Activated CD4-positive, alpha-beta T cell treated with anti-CD3 and anti-CD28 coated beads, Interleukin-2, amount 50 U/mL, for 4 hours (primary cell): ENCODE measurements at places on chromosomes 6 and 20.

GRCh38 chr20:56217829-56218228 lies 30.7 kb upstream of the MC3R start:
- DNase-seq = no peak

GRCh38 chr6:57261926-57262325 lies 39.8 kb upstream of the RAB23 start:
- DNase-seq = no peak

- DNase-seq = no peak
Observed at GRCh38 chr20:18007534-18008292, 38.9 kb downstream of the MGME1 start.

GRCh38 chr6:122063076-122063475 lies 336.4 kb upstream of the HSF2 start:
- no peak for DNase-seq

DNA sequence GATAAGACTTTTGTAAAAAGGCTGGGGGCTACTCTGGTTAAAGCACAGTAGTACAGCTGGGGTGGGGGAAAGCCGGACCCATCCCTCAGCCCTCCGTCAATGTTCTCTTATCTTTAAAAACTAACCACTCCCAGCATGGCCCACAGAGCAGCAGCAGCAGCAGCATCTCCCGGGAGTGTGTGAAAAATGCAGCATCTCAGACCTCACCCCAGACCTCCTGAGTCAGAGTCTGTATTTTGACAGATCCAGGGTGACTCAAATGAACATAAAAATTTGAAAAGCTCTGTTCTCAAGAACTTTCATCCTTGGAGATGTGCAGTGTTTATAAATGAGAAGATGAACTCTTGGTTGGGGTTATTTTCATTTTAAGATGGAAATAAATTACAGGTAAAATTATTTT lies 277.7 kb upstream of the ECI2 start:
- DNase-seq = no peak

- DNase-seq = no peak
Observed at GRCh38 chr6:100726666-100727065, 154.5 kb downstream of the ASCC3 start.

- DNase-seq = peak; percentile 35
Observed at GRCh38 chr20:47489448-47489872, 12.2 kb upstream of the NCOA3 start.

GRCh38 chr20:56453352-56453751 lies 15.1 kb upstream of the RTF2 start:
- no peak for DNase-seq

- DNase-seq = no peak
Observed at GRCh38 chr20:33012327-33013189, 5.1 kb downstream of the BPIFB2 start.
